ENCODE measurements at places on chromosomes 5 and 9.

DNA sequence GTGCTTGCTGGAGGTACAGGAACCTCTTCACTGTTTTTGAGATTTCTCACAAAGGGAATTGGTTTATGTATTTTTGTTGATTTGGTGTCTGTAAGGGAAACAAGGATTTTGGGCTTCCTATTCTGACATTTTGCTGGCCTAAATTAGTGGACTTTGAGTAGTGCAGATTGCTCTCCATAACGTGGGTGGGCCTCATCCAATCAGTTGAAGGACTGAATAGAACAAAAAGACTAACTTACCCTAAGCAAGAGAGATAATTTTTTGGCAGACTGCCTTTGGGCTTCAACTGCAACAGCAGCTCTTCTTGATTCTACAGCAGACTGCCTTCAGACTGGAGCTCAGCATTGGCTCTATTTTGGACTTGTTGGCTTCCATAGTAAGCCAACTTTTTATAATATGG is 93.2 kb downstream of the MSX2 start:
- DNase-seq, result no peak

GRCh38 chr9:74526215-74526614 is 29.1 kb downstream of the RORB start:
- DNase-seq, result no peak

- no peak for DNase-seq
These were observed 108.0 kb upstream of the DPYSL3 start for GRCh38 chr5:147617711-147618350.

GRCh38 chr5:34847056-34847455 is 8.1 kb downstream of the TTC23L start:
- DNase-seq, result no peak

GRCh38 chr9:5670079-5670478 is 41.2 kb downstream of the RIC1 start:
- DNase-seq, result no peak
